ENCODE measurements at places on chromosomes 5 and 9.

DNA sequence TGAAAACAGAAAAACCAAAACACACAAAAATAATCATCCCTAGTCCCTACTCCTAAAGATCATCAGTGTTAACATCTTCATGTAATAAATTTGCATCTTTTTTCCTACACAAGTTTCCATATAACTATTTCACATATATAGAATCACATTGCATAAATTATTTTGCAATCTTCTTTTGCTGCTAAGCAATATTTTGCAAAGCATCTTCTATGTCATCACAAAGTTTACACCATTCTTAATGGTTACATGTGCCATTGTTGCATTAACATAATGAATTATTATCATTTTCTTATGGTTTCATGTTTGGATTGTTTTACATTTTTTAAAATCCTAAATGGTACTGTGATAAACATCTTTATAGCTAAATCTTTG, 17.8 kb downstream of the SH3TC2 start:
- no peak for DNase-seq

DNA sequence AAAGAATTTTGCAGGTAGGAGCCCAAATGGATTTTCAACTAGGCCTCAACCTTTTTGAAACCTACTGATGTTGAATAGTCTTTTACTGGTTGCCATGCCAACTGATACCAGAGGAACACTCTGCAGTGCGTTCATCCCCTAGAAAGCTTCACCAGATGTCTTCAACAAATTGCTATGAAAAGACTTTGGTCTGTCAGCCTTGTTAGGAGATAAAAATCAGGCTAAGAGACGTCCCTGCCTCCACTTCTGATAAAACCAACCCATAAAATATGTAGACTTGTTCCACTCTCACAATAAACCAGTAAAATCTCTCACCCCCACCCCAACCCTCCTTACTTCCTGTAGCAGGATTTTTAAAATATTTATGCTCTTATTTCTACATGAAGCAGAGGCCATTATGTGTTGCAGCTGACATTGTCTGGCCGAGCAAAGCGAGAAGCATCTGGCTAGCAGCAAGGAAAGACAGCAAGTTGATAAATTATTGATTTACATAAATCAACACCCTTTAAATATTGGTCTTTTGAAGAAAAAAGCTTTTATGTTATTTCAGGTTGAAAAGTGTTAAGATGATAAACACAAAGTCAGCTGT, 428.7 kb downstream of the ISL1 start:
- DNase-seq = no peak

DNA sequence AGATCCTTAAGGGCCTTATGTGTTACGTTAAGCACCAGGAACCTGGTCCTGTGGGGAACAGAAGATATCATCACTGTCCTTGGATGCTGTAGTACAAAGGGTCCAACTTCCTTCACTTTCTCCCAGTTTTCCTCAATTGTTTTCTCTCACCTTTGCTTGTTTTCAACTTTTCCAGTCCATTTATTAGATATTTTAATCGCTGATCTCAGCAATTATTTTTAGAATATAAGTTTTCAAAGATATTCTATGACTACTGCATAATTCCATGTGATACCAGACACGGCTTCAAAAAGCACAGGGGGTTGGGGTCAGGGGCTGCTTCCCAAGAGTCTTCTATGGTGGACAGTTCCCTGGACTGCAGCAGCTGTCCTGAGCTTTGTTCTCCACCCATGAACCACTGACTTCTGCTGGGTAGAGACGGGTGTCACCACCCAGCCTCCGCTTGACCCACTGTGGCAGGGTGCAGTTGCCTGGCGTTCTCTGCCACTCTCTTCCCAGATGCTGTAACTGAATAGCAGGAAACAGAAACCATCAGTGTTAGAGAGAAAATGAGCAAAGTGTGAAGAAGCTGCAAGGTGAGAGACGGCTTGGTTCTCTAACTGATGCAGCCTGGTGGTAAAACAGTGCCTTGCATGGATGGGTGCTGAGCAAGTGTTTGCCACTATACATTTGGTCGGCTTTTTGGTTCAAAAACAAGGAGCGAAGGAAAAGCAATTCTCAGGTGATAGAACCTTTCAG, 383.0 kb downstream of the RAB3C start:
- DNase-seq = no peak

DNA sequence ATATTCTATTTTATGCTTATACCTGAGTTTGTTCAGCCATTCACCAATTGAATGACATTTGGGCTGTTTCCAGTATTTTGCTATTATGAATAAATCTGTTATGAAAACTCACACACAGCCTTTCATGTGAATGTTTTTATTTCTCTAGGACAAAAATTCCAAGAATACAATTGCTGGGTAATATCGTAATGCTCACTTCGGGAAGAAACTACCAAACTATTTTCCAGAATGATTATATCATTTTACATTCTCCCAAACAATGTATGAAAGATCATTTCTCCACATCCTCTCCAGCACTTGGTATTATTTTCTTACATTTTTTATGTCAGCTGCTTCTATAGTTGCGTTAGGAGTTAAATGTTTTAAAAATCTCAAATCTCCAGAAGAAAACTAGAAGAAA, 58.3 kb upstream of the LHFPL2 start:
- DNase-seq = no peak

GRCh38 chr5:126920291-126920690, 110.1 kb downstream of the MARCHF3 start:
- DNase-seq = no peak

DNA sequence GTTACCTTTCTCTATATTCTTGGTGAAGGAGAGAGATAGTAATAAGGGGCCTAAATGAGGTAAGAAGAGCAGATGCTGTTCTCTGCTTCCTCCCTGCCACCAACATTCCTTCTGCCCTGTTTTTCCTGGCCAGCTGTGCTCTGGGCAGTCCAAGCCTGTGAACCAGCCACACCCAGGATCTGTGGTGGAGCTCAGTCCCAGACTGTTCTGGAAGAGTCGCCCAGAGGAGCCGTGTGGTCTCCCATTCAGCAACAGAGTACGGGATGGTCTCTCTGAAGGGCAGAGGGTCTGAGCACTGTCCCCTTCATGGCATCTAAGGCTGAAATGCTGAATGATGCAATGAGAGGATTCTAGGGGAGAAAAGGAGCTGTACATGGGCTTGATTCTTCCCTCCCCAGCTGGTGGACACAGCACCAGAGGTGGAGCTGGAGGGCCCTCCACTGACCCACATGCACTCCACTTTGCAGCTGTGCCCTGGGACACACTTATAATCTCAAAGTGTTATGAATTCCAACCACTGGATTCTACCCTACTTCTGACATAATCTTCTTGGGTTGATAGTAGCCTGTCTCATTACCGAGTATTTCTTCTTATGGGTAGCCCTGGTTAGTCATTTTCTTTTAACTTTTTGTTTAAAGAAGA, 70.8 kb upstream of the RPS23 start:
- no peak for DNase-seq

DNA sequence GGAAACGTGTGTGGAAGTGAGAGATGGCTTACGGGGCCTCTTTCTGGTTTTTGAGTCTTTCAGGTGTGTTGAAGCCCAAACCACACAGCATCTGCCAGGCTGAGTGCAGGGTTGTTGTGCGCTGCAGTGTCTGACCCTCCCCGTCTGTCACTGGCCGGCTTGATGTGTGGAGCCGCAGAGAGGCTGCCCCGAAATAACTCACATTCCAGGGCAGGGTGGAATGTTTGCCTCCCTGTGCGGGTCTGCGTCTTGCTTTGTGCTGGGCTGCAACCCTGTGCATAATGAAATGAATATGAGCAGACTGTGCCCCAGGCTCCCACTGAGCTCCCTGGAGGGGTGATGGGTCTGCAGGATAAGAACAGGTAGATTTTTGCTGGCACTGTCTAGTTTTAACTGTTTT, 9.9 kb upstream of the PLEKHG4B start:
- no peak for DNase-seq

- peak; percentile 39 for DNase-seq
Observed at GRCh38 chr5:90386099-90386710, 23.4 kb downstream of the CETN3 start.

- DNase-seq = peak; percentile 43
Observed at GRCh38 chr5:1881098-1881572, 1.6 kb downstream of the IRX4 start.

DNA sequence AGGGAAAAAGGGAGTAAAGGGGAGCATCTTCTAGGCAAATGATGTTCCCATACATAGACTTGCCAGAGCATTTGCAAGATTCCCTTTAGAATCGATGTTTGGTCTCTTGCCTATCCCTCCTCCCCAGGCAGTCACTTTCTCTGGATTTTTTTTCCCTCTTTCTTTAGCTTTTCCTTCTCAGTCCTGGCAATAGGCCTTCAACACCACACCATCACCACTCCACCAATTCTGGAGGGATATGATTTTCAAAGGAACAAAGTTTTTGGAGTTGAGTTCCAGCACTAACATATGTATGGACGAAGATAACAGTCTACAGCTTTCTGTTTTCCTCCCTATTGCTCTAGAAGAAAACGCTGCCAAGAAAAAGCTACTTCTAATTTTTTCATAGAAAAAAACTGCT, 377.4 kb downstream of the PDE4D start:
- no peak for DNase-seq

GRCh38 chr5:404666-405241, 38.2 kb upstream of the EXOC3 start:
- DNase-seq = no peak

DNA sequence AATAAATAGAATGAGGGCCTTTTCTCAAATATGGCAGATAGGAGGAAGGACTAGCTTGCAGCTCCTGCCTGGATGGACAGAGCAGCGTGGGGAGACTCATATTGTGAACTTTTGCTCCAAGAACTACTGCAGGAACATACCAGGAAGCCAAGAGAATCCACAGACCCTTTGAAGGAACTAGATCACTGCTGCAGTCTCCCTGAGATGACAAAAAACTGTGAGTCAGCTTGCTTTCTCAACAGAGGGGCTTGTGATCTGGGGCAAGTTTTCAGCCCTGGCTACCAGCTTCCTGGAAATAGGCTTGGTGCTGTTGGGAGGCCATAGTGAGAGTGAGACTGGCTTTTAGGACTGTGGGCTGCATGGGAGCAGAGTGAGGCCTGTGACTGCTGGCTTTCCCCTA, 170.6 kb upstream of the TRIM32 start:
- DNase-seq = no peak

GRCh38 chr5:83354958-83355357, 116.6 kb upstream of the VCAN start:
- DNase-seq = no peak

DNA sequence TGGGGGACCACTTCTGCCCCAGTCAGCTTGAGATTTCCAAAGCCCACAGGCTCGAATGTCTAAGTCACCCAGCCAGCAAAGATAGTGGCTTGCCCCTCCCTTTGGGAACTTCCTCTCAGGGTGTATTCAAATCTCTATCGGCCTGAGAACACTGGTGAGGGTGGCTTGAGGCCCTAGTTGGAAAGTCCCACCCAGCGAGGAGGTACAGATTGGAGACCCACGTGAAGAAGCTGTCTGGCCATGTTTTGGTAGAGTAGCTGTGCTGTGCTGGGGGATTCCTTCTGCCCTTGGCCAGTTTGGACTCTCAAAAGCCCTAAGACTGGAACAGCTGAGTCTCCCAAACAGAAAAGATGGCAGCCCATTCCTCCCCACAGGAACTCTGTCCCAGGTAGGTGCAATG, 172.7 kb upstream of the RIOK2 start:
- no peak for DNase-seq

GRCh38 chr5:86748538-86749105, 130.9 kb downstream of the COX7C start:
- DNase-seq = peak; percentile 7

DNA sequence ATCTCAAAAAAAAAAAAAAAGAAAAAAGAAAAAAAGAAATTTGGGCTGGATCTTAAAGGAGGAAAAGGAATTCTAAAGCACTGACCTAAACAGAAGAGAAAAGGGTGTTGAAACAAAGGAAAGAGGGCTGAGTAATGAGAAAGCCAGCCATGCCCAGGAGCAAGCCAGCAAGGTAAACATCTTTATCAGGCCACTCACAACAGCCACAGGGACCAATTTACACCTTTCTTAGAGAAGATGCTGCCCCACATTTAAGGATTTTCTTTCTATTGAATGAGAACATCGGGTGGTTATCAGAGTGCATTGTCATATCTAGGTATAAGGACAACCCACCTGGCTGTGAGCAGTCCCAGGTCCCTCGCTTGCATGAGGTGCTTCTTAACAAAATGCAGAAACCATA, 16.6 kb downstream of the LHFPL2 start:
- DNase-seq = peak; percentile 68

- DNase-seq = no peak
Observed at GRCh38 chr9:71352837-71353236, 231.4 kb upstream of the TRPM3 start.

DNA sequence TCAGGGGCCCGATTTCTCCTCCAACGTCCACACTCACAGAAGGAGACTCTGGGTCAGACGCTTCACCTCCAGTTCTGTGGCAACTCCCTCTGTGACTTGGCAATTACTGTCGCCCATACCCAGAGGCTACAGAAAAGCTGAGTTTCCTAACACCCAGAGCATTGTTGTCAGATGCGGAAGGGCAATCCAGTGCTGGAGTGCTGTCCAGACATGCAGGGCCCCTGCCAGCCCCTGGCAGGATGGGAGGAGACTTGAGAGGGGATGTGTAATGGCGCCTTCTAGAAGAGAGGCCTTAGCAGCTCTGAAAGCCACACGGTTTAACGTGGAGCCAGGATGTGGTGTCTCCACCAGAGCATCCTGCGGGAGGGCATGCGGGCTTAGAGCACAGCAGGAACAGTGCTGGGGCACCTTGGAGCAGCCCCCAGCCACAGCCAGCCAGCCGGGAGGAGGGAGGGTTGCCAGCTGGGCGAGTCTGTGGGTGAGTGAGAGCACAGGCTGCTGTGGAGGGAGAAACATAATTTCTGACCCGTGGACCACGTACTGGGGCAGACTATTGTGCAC, 139.4 kb upstream of the IRX1 start:
- peak; percentile 65 for DNase-seq

DNA sequence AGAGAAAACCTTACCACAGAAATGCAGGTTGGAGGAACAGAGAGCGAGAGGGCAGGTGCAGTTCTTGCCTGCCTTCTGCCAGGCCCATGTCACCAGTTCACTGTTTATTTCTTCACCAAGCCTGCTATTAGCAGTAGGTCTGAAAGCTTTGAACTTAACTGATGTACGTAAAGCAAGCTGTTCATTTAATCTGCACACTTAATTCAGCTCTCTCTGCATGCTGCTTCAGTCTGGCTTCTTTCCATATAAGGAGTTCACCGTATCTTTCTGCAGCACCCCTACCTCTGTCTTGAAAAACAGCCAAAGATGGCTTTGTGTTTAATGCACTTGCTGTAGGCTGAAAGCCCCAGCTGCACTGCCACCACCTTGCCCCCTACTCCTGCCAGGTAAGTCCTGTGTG, 205.1 kb downstream of the RAB3C start:
- no peak for DNase-seq

- peak; percentile 5 for DNase-seq
Observed at GRCh38 chr5:29037716-29038115, 1999.3 kb upstream of the CDH9 start.

- no peak for DNase-seq
Observed at GRCh38 chr5:153672347-153673090, 182.0 kb downstream of the GRIA1 start.

DNA sequence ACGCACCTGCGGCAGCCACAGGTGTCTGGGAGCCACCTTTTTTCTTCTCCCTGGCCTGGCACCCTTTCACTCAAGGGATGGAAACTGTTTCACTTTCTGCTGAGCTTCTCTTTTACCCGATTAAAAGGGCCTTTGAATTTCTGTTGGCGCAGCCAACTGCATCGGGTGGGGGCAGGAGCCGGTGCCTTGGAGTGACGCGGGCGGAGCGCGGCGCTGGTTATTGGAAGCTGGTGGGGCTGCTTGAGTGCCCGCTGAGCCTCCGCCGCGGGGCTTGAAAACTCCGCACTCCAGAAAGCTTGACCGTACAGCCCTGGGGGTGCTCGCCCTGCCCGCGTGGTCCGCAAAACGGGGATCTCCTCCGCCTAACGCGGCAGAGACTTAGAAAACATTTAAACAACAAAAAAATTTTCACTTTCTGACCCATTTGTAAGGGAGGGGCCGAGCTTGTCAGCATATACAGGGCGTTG, 52.0 kb upstream of the TJP2 start:
- peak; percentile 70 for DNase-seq
